Activated CD8-positive, alpha-beta memory T cell treated with anti-CD3 and anti-CD28 coated beads for 4 hours (primary cell): ENCODE measurements at places on chromosomes 1 and 21.

DNA sequence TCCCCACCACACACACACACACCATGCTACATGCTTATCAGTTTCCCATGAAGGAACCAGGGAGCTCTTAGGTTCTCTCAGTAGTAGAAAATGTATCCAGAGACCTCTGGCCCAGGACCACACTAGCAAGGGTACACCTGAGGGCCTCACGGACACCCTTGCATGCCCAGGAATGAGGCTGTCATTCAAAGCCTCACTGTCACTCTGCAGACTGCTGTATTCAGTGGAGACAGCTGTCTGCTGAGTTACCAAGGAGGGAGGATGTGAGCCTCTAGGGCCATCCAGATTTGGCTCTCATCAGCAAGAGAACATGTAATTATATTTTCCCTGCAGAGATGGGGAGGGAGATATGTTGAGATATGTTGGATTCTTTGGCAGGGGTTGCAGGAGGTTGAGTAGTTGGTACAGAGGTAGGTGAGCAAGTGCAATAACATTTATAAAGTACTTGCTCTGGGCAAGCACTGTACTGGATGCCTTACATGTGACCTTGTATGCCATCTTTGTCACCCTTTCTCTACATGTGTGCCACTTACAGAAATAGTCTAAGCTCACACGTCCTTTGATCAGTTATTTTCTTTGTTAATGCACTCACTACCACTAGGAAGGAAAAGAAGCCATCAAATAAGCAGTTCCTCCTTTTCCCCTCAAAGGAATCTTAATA, 250.6 kb downstream of the ZP4 start:
- no peak for DNase-seq

GRCh38 chr1:8189931-8190483, 127.9 kb upstream of the SLC45A1 start:
- no peak for DNase-seq

GRCh38 chr1:96771847-96772246, 50.3 kb downstream of the PTBP2 start:
- no peak for DNase-seq

- no peak for DNase-seq
These were observed 66.6 kb downstream of the SCMH1 start for GRCh38 chr1:41175546-41175945.

DNA sequence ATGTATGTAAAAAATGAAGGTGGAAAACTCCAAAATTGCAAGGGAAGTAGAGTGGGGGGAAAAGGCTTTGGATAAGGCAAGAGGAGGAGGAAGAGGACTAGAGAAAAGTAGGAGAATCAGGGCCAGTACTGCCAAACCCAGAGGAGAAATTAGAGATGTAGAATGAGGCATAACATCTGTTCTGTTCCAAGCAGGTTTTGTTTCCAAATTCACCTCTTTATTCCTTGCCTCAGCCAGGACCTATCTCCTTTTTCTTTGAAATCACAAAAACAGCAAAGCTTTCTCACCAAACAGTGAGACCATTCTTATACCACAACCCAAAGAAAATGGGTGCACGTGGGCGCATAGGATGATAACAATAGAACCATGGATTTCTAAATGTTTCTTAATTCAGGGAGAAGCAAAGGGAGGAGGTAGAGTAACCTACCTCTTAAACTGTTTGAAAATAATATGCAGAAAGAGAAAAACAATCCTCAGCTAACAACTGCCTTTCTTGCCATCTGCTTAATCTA, 383.3 kb upstream of the PKN2 start:
- no peak for DNase-seq

- no peak for DNase-seq
These were observed 39.6 kb downstream of the GFI1 start for GRCh38 chr1:92447033-92447681.

DNA sequence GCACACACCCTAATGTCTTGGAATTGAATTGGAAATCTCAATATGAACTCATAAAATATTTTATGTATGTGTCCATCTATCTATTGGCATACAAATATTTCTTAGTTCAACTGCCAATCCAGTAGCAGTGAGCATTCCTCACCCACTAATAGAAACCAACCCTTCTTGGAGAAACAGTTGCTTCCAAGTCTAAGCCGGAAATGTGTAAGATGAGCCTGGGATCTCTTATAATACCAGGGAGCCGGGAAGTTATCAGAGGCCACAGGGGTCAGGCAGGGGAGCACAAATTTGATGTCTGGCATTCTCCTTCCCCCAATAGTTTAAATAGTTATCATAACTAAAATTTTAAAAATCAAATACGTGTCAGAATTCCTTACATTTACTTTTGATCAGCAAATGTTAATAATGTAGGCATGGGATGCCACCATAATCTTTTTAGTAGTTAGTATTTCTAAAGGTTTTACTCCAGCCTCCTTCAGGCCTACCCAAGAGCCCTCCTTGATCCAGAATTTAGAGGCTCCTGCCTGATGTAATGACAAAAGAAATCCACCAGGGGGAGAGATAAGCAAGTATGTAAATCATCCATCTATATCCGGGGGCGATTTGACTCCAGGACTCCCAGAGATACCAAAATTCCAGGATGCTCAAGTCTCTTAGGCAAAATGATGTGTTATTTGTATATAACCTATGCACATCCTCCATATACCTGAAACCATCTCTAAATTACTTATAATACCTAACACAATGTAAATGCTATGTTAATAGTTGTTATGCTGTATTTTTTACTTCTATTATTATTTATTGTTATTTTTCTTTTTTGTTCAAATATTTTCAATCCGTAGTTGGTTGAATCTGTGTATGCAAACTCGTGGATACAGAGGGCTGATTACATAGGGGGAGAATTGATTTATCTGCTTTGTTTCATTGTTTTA, 218.7 kb upstream of the COA6 start:
- DNase-seq, result no peak

DNA sequence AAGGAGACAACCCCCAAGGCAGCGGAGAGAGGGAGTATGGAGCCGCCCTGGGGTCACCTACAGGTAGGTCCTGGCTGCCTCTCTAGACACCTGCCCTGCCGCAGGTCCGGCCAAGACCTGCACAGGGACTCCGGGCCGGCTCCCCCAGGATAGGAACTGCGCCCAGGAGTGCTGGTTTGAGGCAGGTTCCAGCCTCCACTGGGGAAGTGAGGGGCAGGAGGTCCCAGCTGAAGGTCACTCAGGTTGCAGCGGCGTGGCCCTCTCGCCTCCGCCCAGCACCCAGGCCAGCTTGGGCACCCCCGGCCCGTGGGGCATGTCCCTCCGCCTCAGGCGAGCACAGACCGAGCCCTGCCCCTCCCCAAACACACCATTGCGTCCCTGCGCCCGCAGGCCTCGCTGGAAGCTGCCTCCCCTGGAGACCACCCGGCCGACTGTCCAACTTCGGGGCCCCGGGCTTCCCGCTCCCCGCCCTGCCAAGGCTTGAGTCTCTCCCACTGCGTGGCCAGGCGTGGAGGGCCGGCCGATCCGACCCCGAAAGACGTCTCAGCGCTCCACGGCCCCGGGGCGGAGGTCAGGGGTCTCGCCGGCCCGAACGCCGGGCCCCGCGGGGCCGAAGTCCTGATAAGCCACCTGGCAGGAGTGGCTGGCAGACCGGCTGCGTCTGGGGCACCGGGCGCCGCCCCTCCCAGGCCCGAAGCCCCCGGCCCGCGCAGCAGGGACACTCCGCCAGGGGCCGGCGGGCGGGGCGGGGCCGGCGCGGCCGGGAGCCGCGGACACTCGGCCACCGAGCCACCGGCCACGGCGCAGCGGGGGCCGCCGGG, 1.4 kb upstream of the SKI start:
- DNase-seq, result no peak

DNA sequence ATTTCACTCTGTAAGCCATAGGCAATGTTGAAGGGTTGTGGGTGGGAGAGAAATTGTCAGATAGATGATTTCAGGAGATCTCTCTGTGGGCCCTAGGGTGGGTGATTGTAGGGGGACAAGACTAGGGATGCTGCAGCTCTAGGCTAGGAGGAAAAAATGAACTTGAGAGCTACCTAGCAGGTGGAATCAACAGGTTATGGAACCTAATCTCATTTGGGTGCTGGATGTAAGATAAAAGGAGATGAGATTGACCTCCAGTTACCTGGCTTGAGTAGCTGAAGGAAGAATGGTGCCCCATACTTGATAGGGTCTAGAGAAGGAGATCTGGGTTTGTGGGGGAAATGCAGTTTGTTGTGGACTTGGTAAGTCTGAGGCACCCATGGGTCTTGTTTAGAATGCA, 396.5 kb downstream of the RRAGC start:
- no peak for DNase-seq

DNA sequence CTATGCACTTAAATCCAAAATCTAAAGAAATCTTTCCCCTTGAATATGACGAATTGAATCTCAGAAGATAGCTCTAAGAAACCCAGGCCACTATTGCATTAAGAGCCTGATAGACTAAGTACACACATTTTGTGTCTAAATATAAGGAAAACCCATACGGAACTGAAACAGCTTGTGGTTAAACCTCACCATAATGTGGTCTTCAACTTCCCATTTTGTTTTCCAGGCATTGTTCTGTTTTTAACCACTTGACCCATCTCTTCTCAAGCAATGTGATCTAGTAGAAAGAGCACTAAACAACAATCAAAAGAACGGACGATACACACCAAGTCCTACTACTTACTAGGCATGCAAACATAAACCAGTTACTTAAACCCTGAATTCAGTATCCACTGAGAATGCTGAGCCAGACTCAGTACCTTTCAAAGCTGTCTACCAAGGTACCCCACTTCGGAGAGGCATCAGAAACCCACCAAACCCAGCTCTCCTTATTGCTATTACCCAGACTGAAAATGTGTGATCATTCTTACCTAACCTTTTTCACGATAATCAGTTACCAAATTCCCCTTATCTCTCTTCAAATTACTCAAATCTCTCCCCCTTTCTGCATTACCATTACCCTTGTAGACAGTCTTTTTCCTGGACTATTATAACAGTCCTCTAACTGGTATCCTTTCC, 12.8 kb downstream of the OTUD7B start:
- DNase-seq, result no peak

- DNase-seq, result no peak
These were observed 109.2 kb downstream of the CASZ1 start for GRCh38 chr1:10687251-10687651.

GRCh38 chr21:17784180-17784598, 35.0 kb downstream of the C21orf91 start:
- DNase-seq, result no peak

GRCh38 chr1:8415526-8416278, 97.8 kb downstream of the SLC45A1 start:
- DNase-seq, result no peak

GRCh38 chr1:36722871-36723270, 240.2 kb upstream of the CSF3R start:
- DNase-seq, result no peak

- DNase-seq, result no peak
These were observed 578.3 kb upstream of the NR5A2 start for GRCh38 chr1:199449221-199449620.

GRCh38 chr1:12450756-12451559, 167.1 kb downstream of the DHRS3 start:
- DNase-seq, result no peak

DNA sequence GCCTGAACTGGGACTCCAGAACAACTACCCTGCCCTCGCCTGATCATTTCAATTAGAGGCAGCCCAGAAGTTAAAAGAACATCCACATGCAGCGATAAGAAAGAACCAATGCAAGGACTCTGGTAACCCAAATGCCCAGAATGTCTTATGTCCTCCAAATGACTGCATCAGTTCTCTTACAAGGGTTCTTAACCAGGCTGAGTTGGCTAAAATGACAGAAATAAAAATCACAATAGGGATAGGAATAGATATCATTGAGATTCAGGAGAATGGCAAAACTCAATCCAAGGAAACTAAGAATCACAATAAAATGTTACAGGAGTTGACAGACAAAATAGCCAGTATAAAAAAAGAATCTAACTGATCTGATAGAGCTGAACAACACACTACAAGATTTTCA, 80.1 kb upstream of the PTGFR start:
- DNase-seq, result no peak

GRCh38 chr1:71046891-71047634, 553 bp downstream of the PTGER3 start:
- DNase-seq, result no peak

DNA sequence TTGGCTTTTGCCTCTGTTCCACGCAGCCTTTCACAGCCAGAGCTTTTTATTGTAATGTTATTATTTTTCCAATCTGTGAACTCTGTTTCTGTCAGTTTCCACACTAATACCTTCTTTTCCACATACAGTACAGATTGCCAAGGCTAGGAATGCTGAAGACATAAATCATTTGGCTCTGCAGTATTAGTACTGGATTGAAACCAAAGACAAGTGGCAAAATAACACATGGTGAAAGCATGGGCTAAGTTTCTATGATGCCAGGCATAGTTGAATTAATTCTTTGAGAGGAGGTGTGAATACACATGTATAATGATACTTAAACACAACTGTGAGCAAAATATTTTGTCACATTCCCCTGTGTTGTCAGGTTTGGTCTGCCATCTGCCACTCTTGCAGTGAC, 73.5 kb downstream of the TMEM200B start:
- no peak for DNase-seq

DNA sequence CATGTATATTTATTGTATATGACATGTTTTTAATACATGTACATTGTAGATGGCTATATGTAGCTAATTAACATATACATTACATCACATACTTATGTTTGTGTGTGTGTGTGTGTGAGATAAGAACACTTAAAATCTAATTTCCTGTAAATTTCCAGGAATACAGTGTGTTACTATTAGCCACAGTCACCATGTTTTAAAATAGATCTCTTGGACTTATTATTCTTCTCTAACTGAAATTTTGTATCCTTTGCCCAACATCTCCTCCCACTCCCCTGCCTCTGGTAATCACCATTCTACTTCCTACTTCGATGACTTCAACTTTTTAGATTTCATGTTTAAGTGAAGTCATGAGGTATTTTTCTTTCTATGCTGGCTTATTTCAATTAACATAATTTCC, 64.8 kb downstream of the FCRL5 start:
- DNase-seq, result no peak

DNA sequence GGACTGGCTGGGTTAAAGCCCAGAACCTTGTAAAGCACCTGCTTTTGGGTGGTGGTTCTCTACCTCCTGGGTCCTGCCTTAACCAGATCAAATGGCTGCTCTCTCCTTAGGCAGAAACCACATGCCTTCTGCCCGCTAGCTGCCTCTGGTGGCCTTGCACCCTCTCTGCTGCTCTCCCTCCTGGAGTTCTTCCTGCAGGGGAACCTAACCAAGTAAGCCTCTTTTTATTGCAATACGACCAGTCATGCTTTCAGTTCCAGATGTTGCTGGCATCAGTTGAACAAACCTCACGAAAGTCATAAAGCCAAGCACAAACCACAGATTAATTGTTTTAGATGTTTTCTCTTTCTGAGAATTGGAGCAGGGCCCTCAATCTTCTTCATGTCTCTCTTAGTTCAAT, 118.9 kb downstream of the GDAP2 start:
- DNase-seq, result no peak
